ENCODE measurements at places on chromosomes 7 and 10.

DNA sequence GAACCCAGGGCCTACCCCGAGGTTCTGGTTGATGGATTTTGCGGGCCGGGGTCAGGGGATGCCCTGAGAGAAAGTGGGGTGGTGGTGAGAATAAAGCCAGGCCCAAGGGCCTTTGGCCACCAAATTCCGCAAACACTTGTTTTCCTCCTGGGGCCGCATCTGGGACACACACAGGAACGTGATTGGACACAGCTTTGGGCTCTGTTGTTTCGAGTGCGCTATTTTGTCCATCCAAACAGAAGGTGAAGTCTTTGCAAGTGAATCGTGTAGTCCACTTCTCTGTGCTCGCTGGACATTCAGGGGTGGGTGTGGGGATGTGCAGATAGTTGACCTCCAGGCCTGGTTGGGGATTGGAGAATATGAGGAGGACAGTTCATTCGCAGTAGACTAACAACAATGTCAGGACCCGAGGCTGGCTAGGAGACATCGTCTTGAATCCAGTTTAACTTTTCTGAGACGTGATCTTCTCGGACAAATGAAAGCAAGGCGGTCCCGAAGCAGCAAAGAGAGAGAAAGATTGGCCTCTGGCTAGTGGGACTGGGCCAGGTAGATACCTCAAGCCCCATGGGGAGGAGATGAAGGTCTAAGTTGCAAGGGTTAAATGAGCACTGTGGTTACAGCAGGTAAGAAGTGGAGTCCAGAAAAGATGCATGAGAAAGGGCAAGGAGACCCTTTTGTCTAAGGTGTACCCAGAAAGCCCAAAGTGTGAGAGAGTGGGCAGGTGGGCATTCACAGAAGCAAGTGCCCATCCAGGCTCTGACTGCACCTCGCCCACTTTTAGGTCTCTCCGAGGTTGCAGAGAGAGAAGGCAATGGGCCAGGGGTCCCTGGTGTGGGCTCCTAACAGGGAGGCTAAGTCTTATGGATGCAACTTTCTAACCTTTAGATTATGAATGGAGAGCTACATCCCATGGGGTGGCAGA lies 764 bp upstream of the FAM131B start:
- H3K27ac ChIP-seq: no peak overlapping the region
- H3K27me3 ChIP-seq: peaks cover 25% of the 10 kb centered on the region
- H3K36me3 ChIP-seq: peaks cover 5% of the 10 kb centered on the region
- peak overlapping the region; percentile 44 for H3K4me3 ChIP-seq
- H3K4me1 ChIP-seq: peaks cover 17% of the 10 kb centered on the region

GRCh38 chr7:133854739-133855138 lies 272.4 kb upstream of the LRGUK start:
- H3K4me3 ChIP-seq: no peak overlapping the region
- H3K4me1 ChIP-seq: peaks cover 7% of the 10 kb centered on the region
- no peak for DNase-seq

DNA sequence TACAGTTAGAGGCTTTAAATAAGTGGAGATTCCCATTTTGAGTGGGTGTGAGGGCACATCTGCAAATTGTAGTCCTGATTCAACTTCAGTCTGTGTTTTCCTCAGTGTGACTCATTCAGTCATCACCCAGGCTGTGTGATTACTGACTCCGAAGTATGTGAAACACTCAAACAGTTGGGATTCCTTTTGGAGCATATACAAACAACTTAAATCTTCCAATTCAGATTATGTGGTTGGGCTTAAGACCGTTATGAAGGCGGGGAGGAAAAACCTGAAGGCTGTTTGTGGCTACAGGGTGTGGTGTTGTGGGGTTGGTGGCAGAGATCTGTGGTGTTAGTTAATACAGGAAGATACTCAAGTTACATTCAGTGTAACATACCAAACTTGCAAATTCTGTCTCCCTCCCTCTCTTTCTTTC lies 259.7 kb upstream of the FERD3L start:
- H3K27me3 ChIP-seq: no peaks in the 10 kb centered on the region
- no peaks in the 10 kb centered on the region for H3K4me1 ChIP-seq
- no peak overlapping the region for H3K4me3 ChIP-seq
- no peak overlapping the region for H3K27ac ChIP-seq

- no peaks in the 10 kb centered on the region for H3K36me3 ChIP-seq
- no peak for DNase-seq
- no peaks in the 10 kb centered on the region for H3K4me1 ChIP-seq
- H3K27ac ChIP-seq: no peak overlapping the region
Observed at GRCh38 chr10:82027711-82028110, 152.7 kb downstream of the NRG3 start.

GRCh38 chr7:17640730-17641377 lies 299.4 kb downstream of the SNX13 start:
- peaks cover 49% of the 10 kb centered on the region for H3K27me3 ChIP-seq
- no peak overlapping the region for H3K4me3 ChIP-seq
- H3K36me3 ChIP-seq: no peaks in the 10 kb centered on the region

DNA sequence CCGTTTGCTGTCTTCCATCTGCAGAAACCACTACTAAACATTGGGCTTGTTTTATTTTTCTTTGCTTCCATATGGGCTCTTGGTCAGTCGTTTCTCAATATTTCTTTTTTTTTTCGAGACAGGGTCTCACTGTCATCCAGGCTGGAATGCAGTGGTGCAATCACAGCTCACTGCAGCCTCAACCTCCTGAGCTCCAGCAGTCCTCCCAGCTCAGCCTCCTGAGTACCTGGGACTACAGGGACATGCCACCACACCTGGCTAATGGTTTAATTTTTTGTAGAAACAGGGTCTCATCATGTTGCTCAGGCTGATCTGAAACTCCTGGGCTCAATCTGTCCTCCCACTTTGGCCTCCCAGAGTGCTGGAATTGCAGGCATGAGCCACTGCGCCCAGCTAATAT lies 163.1 kb downstream of the LYZL1 start:
- H3K4me1 ChIP-seq: no peaks in the 10 kb centered on the region
- H3K36me3 ChIP-seq: peaks cover 2% of the 10 kb centered on the region
- no peak overlapping the region for H3K4me3 ChIP-seq
- DNase-seq: no peak
- H3K27ac ChIP-seq: no peak overlapping the region

DNA sequence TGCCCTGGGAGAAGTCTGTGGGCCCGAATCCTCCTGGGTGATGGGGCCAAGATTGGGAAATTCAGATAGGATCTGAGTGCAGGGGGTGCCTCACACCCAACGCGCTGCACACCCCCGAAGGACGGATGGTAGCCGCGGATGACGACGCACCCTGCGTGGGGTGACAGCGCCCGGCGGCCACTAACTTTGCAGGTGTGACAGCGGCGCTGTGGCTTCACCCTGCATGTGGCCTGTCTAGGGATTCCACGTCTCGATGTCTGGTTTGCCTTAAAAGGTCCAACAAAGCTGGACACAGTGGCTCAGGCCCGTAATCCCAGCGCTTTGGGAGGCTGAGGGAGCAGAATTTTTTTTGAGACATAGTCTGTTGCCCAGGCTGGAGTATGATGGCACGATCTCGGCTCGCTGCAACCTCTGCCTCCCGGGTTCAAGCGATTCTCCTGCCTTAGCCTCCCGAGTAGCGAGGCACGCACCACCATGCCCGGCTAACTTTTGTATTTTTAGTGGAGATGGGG lies 18.6 kb downstream of the ADAP1 start:
- H3K4me1 ChIP-seq: peaks cover 20% of the 10 kb centered on the region
- no peaks in the 10 kb centered on the region for H3K27me3 ChIP-seq
- peak overlapping the region; percentile 13 for H3K4me3 ChIP-seq
- DNase-seq: no peak
- H3K27ac ChIP-seq: peak overlapping the region; percentile 53

DNA sequence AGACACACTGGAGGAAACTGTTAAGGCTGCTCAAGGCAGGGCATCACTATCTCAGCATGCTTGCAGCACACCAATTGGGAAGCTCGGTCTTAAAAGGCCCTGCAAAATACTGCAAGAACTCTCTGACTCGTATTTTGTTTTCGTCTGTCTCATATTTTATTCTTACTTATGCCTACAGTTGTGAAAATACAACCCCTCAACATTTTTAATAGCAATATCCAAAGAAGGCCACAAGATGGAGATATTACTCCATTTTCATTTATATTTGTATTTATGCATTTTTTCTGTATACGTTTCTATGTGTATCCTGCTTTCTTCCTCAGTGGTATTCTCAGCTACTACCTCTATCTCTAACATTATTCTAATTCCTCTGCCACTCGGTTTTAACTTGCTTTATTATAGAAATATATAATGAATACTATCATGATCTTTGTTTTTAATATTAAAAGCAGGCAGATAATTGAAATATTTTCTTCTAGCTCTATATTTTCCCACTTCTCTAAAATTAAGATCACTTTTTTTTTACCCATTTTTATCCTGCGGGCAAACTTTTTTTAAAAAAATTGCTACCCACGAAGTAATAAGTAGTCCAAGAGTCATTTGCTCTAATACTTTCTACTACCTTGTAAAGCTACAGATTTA lies 10.0 kb downstream of the DNAJC1 start:
- H3K27ac ChIP-seq: no peak overlapping the region
- H3K27me3 ChIP-seq: no peaks in the 10 kb centered on the region
- H3K36me3 ChIP-seq: no peaks in the 10 kb centered on the region
- no peak for DNase-seq
- no peak overlapping the region for H3K4me3 ChIP-seq

DNA sequence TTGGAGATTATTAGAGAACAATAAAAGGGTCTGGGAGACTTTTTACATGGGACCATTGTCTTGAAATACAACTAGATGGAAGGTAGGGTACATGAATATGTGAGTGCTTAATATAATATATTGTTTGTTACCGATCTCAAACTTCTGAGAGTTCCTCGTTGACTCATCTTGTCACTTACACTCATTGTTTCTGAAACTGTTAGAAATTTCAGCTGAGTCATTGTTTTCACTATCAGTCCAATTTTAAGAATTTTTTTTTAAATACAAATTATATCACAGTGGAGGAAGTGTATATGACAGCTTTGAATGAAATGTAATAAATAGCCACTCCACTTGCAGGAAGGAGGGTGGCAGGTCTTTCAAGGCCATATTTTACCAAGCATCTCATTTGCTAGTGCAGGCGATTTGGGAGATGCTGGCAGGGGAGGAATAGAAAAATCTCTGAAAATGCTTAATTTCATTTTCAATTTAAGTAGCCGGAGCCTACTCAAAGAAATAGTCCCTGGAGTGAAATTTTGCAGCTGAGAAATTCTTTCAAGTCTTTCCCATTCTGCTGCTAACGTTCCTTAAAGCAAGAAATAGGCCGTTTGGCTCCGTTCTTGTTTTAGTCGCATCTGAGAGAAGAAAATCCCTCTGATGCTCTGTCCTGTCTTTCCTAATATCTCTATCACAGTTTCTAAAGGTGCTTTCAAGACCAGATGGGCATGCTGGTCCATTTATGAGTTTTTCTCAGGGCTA lies 1404.2 kb upstream of the CELF2 start:
- no peak overlapping the region for H3K27ac ChIP-seq
- no peaks in the 10 kb centered on the region for H3K36me3 ChIP-seq
- no peak overlapping the region for H3K4me3 ChIP-seq
- DNase-seq: no peak
- H3K4me1 ChIP-seq: no peaks in the 10 kb centered on the region

DNA sequence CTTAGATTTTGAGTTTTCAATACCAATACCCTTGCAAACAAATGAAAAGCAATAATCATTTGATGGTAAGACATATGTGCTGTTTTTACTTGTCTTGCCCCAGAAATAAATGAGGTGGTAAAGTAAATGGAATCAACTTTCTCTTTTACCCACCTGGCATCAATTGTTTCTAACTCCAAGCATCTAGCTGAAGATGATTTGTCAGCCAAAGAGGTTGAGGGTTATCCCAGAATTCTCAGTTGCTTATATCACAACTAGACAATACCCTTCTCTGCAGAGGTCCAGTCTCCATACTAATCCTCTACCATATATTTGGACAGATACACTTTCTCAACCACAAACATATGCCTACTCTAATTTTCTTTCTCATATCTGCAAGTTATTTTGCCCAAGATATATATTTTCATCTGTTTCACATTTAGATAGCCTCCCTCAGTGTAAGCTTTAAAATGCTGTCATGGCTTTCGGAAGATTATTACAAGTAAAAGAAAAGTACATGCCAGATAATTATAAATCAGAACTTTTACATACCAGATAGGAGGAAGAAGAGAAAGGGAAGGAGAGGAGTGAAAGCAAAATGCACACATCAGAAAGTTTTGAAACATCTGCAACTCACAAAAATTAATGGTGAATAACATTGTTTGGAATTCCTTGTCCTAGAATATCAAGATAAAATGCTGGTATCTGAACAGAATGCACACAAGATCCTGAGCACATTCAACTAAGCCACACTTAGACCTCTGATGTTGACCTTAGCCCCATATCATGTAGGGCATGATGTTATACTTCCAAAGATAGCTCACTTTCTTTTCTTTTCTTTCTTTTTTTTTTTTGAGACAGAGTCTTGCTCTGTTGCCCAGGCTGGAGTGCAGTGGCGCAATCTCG lies 146.6 kb downstream of the REEP3 start:
- no peaks in the 10 kb centered on the region for H3K27me3 ChIP-seq
- no peak overlapping the region for H3K27ac ChIP-seq
- no peaks in the 10 kb centered on the region for H3K36me3 ChIP-seq
- no peak for DNase-seq
- no peak overlapping the region for H3K4me3 ChIP-seq

- no peaks in the 10 kb centered on the region for H3K27me3 ChIP-seq
- no peaks in the 10 kb centered on the region for H3K4me1 ChIP-seq
- no peaks in the 10 kb centered on the region for H3K36me3 ChIP-seq
- DNase-seq: no peak
- H3K4me3 ChIP-seq: no peak overlapping the region
Observed at GRCh38 chr10:31706464-31707092, 222.1 kb downstream of the ARHGAP12 start.

DNA sequence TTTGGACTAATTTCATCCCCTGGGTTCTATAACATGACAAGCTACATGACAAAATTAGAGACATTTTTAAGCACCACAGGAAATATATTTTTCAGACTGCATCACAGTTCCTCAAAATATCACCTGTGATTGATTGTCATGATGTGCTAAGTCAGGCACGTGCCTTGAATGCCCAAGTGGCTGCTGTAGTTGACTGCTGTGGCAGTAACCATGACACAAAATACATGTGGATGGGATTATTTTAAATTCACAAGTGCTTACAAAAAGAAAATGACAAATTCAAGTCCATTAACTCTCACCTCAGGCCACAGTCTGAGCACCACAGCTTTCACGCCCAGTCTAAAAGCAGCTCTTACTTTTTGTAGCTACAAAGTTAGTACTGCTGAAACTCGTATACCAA lies 45.5 kb downstream of the TNPO3 start:
- peak overlapping the region; percentile 67 for H3K27ac ChIP-seq
- H3K4me1 ChIP-seq: peaks cover 18% of the 10 kb centered on the region
- no peak overlapping the region for H3K4me3 ChIP-seq
- H3K27me3 ChIP-seq: no peaks in the 10 kb centered on the region

All from central memory CD8-positive, alpha-beta T cell (primary cell).